Activated T-cell treated with anti-CD3 and anti-CD28 coated beads for 1 hour (primary cell): ENCODE measurements at places on chromosomes 1 and 21.

DNA sequence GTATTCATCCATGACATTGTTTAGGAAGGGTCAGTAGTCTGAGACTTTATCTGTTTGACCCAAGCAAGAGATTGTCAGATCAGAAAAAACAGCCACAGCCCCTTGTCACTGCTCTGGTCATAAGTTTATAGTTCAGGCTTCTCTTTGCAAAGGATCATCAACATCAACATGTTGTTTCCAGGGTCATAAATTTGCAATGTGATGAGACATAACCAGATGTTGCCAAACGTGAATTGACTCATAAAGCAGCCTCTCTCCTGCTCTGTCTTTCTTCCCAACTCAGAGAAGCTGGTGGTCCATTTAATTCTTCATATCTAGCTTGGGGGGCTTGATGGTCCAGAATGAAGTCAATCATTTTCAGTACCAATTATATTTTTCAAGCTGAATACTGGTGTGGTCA is 507.2 kb upstream of the PBX1 start:
- DNase-seq = no peak

- DNase-seq = no peak
Observed at GRCh38 chr1:94731891-94732290, 88.3 kb upstream of the SLC44A3 start.

DNA sequence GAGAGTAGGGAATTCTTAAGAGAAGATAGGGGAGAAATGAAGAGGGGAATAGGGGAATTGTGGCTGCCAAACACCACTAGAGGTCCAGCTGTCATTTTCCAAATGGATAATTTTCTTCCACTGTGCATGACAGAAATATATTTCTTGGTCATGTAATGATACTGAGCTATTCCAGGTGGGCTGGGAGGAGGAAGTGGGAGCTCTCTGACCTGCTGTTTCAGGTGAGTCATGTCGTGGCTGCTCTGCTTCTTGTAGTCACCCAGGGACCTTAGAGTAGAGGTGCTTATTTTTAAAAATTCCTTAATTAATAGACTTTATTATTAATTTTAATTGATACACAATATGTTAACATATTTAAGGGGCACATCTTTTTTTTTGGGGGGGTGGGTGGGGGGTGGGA is 11.9 kb downstream of the PDE4B start:
- no peak for DNase-seq

GRCh38 chr1:1042835-1043234 is 22.9 kb downstream of the AGRN start:
- no peak for DNase-seq

DNA sequence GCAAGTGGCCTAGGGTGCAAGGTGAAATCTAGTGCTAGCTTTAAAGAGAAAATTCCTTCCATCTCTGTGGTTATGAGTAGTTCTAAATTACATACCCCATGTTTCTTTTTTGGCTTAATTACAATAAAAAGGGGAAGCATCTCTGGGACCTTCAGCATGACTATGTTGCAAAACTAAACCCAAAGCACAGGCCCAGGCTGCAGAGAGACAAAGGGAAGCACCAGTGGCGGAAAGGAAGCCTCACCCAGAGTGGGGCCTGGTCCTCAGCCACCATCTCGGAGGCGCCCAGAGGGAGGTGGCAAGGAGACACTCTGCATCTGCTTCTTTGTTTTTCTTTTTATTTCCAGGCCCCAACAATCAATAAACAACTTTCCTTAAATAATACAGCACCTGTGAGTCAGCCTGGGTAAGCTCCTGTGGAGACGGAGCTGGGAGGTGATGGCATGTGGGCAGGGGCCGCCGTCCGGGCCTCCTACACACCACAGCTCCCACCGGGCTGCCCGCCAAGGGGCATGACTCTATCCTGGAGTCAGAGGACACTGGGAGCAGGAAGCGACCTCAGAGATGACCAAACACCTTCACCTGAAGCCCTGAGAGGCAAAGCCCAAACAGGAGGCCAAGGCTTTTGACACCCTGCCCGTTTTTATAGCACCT is 21.7 kb downstream of the ITPKB start:
- no peak for DNase-seq

DNA sequence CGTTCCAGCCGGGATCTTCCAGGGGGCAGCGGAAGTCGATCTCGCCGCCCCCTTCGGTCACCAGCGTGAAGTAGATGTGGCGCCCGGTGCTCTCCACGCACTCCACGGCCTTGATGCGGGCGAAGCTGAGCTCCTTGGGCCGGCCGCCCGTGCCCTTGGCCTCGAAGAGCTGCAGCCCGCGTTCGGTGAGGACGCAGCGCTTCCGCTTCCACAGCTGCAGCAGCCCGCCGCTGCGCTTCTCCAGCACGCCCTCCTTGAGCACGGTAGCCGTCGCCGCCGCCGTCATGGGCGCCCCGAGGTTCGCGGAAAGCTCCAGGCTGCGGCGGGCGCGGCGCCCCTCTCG is 516 bp downstream of the PHLDA3 start:
- DNase-seq = no peak

DNA sequence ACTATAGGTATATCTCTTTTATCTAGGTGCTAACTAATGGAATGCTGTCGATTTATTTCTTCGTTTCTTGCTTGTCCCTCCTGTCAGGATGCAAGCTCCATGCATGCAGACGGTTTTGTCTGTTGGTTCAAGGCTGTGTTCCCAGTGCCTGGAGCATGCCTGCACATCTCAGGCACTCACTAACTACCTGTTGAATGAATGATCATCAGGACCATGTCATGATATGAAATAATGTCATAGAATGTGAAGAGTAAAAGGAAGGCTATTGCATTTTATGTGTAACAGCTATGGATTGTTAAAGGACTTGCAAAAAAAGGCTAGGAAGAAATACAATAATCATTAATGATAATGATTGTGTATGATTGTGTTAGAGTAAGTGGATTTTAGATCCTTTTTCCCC is 4.2 kb downstream of the GPR25 start:
- DNase-seq = no peak

GRCh38 chr21:32048353-32048752 is 175.5 kb downstream of the HUNK start:
- no peak for DNase-seq

DNA sequence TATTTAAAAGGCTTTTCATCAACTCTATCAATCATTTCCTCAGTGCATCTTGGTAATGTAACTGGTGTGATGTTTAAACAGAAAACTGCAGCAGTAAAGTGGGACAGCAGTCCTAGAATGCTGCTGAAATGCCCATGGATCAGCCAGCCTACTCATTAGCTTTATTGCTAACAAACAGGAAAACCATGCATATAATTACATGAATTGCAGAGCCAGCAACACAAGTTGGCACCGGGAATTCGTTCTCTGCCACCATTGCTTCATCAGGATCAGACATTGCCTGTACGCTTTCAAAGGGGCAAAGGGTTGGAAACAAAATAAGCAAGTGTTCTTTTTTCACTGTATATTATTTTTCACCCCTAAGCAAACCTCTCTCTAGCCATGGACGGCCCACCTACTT is 276.2 kb upstream of the LRRC7 start:
- no peak for DNase-seq

GRCh38 chr1:151406176-151406575 is 6.8 kb downstream of the PSMB4 start:
- no peak for DNase-seq

GRCh38 chr1:29453502-29454240 is 217.3 kb downstream of the PTPRU start:
- DNase-seq = no peak

DNA sequence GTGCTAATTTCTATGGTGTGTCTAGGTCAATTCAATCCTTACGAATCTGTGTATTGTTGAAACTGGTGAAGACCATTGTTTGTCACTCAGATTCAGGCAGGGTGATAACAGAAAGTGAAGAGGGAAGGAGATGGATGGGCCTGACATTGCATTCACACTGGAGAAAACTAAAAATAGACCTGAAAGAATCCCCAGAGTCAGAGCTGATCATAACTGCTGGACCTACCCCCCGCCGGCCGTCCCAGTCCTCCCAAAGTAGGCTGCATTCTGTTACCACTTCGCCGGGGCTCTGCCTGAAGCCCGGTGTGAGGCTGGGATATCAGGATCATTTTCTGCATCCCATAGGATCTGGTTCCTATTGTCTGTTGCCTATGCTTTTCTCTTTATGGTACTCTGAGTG is 121.1 kb downstream of the NUF2 start:
- DNase-seq = no peak

DNA sequence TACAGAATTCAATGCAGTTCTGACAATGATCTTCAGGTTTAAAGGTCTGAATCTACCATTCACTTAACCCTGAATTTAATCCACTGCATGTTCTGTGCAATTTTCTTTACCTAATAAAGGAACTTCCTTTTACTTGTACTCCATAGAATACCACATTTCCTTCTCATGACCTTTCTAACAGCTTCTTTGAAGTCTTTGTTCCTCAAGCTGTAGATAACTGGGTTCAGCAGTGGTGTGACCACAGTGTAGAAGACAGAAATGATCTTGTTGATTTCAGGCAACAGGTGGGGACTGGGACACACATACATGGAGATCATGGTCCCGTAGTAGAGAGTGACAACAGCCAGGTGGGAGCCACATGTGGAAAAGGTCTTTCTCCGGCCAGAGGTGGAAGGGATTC is 878 bp downstream of the OR11L1 start:
- no peak for DNase-seq

DNA sequence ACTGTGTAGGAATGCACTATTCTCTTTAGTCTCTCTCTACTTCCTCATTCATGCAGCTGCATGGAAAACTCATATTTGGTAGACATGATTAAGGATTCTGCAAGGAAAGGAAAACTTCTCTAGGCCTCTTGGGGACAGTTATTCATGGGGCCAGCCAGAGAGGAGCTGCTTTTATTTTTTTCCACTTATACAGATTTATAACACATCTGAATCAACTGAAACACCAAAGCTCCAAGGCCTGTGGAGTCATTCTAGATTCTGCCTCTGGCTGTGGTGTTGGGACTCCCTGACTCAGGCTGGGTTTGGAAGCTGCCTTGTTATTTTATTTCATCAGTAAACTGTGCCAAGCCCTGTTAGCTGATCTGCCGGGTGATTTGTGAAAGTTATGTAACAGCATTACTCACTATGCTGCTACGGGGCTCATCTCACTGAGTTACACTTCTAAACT is 83.9 kb upstream of the EDEM3 start:
- DNase-seq = no peak

DNA sequence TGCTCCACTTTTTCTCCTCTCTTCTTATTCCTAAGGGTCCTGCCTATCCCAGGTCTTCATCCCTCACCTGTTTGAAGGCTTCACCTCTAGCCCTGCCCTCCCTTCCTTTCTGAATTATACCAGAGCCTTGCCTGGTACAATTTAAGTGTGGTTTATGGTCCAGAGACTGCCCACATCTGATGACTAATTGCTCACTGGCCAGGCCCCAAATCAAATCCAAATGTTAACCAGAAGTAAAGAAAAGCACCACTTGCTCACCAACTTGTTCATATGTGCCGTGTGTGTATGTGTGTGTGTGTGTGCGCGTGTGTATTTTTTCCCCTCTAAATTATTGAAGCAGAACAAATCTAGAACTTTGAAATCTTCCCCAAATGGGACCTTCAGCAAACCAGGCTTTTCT is 26.4 kb downstream of the MYOM3 start:
- DNase-seq = no peak

DNA sequence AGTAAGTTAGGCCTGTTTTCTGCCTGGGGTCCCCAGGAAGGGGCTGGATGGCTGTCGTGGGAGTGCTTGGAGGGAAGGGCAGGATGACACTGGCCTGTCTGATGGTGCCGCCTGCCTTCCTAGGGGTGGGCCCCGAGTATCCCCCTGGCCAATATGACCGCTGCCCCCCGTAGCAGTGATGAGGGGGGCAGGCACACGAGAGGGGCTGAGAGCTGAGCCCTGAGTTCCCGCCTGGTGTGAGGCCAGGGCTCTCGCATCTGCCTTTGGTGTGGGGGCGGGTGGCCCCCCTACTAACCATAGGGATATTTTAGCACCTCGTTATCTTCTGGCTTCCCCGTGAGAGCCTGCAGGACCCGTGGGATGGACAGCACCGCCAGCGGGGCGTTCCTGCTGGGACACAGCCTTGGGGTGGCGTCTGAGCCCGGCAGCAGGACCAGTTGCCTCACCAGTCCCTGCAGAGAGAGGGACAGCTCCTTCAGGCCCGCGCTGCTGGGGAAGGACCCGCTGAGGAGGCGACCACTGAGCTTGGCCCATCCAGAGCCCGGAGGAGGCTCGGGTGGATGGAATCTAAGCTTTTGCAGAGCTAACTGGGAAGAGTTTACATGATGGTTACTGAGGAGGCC is 10.4 kb downstream of the KRTAP10-1 start:
- DNase-seq = no peak

GRCh38 chr21:45317398-45318145 is 29.9 kb upstream of the POFUT2 start:
- no peak for DNase-seq

DNA sequence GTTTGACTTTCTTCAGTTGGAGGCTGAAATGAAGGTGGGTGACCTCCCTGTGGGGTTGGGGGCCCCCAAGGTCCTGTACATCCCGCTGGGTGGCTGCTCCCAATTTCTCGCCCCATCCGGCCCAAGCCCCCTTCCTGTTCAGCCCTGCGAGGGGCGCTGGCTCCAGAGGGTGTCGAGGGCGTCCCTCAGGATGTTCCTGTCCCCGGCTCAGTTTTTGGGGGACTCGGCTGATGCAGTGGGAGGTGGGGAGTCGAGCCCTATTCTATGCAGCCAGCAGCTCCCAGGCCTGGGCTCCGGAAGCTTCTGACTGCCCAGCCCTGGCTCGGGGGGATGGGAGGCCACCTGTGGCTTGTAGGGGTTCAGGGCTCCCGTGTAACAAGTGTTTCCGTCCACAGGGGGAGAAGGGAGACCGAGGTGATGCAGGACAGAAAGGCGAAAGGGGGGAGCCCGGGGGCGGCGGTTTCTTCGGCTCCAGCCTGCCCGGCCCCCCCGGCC is 38.2 kb downstream of the SLC19A1 start:
- DNase-seq = no peak

GRCh38 chr1:119286587-119287181 is 81.9 kb upstream of the HAO2 start:
- no peak for DNase-seq

DNA sequence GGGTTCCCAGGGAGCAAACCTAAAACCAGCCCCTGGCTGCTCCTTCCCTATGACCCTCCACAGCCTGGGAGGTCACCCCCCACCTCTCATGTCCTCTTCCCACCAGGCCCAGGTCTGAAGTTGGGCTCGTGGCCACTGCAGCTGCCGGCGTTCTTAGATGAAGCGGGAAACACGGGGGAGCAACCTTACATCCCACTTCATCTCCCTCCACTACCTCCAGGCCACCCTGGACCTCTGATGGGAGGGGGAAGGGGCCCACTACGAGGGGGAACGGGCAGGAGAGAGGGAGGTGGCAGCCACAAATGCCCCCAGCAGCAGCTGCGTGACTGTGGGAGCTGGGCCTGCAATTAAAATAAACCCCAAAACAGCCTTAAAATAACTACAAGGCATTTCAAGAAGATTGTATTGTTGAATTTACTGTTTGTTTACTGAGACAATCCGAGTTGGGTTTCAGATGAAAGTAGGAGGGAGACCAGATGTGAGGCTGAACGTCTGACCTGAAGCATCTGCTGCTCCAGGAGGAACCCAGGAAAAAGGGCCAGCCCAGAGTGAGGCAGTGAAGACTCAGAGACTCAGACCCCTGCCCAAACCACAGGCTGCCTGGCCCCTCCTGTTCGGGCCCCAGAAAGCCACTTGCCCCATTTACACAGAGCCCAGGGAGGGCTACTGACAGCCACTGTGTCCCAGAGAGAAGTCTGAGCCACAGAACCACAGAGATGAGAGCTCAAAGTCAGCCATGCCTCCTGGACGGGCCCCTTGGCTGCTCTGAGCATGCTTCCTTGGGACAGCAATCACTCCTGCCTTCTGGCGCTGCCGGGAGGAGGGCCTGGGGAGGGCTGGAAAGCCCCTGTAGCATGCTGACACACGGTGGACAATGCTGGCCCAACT is 59.8 kb downstream of the GLIS1 start:
- DNase-seq = no peak

- DNase-seq = no peak
Observed at GRCh38 chr1:7943251-7943650, 2.6 kb upstream of the TNFRSF9 start.
